ENCODE measurements at places on chromosomes 1 and 21.

DNA sequence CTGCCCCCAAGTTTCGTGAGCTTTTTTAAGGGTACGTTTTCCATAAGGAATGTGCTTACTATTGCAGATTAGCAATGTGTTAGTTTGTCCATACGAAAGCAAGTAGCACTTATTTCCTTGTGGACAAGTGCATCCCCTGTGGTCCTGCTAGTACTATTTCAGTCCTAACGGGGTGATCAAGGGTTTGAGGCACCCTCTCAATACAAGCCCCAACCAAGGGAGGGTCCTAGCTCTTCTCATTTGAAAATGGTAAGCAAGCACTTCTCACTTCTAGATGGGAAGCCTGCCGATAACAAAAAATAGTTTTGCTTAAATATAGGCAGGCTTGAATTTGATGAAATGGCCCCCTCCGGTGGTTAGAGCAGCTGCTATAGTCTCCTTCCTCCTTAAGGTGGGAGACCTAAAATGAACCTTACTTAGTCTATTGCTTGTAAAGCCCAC lies 64.0 kb upstream of the HMCN1 start:
- DNase-seq, result peak; percentile 28

GRCh38 chr1:204941421-204942338 lies 71.0 kb downstream of the NFASC start:
- DNase-seq, result peak; percentile 79

- no peak for DNase-seq
Measured at GRCh38 chr1:173504268-173504667, 27.1 kb downstream of the PRDX6 start.

DNA sequence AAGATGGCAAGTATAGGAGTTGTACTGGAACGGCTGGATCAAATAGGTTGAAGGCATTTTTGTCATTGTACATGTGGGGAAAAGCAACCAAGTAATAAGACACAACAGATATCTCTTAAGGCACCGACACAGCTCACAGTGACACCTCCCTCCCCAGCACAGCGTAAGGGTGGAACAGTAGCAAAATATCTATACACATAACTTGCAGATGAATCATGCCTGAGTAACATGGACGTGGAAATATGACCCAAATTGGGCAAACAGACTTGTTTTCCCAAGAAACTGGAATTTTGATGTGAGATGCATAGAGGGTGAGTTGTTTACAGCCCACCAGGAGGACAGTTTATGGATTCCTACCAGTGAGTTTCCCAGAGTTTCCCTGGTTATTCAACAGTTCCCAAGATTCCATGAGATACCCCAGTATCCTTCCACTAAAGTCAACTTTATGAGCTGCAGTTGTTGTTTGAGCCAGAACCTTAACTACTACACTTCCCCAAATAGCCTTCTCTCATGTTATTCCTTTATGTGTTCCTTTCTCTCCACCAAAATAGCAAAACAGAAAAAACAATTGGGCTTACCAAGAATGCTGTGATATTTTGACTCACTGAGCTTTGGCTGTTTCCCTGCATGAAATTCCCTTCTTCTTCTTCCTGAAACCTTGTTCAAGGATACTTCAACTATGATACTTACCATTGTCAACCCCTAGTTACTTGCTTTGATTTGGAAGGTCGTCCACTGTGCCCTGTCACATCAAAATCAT lies 7.1 kb upstream of the DR1 start:
- DNase-seq, result no peak

DNA sequence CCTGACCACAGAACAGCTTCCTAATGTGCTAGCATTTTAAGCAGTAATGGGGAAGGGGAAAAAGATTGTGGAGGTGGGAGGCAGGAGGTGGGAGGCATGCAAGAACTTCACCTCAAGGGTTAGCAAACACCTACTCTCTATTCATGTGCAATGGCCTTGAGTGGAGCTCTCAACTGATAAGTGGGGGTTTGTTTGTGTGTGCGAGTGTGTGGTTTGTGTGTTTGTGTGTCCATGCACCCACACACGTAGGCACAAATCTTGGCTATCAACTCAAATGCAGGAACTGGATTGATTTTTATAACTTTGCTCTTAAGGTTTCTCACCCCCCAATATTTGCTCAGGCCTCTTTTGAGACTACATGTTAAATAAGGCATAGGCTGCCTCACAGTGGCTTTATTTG lies 78.6 kb downstream of the SYT6 start:
- DNase-seq, result no peak

GRCh38 chr1:199758626-199759255 lies 268.8 kb upstream of the NR5A2 start:
- no peak for DNase-seq

- DNase-seq, result no peak
Measured at GRCh38 chr1:17014671-17015567, 3.2 kb upstream of the ATP13A2 start.

- no peak for DNase-seq
Measured at GRCh38 chr1:93993731-93994130, 84.5 kb upstream of the GCLM start.

DNA sequence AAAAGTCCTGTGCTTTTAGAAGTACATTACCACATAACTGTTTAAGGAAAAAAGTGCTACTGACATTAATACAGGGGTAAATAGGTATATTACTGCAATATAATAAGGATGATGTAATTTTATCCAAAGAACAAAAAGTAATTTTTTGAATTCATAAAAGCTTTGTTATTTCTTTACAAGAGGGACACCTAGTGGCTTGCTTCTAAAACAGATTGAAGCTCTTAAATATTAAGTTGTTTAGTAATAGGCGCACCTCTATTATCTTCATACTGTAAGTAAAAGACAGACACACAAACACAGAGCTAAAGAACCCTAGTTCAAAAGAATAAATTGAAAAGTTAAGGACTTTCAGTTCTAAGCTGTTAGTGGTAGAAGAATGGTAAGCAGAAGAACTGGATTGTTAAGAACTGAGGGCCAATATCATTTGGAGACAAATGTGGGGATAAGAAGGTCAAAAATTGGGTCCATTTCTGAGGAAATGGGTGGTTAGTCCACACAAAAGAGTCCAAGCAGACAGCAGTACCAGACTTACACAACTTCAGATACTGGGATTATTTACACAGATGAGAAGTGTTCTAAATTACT lies 15.4 kb downstream of the ZNHIT6 start:
- peak; percentile 36 for DNase-seq

DNA sequence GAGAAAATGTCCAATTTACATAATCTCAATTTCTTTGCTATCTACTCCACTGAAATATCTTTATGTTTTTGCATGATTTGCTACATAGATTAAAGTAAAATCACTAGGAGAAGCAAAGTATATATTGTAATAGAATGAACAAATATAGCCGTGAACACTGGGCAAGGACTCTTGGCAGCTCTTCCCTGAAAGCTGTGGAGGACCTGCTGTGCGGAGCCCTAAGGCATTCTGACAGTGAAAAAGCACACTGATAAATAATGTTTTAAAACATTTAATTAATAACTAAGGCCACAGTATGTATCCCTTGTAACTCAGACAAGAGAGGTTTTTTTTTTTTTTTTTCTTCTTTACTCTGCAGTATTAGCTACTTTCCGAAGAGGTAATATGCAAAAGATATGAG lies 256.1 kb upstream of the DPYD start:
- DNase-seq, result peak; percentile 4

DNA sequence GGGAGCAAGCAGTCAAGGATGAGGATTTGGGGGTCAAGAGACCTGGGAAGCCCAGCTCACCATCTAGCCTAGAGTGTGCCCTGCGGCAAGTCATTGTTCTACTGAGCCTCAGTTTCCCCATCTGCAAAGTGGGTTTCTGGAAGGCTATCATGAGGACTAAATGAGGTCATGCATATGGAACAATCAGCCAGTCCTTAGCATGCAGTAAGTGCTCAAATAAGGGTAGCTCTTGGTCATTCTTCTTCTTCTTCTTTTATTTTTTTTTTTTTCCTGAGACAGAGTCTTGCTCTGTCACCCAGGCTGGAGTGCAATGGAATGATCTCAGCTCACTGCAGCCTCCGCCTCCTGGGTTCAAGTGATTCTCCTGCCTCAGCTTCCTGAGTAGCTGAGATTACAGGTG lies 99.9 kb upstream of the RUNX3 start:
- DNase-seq, result no peak

GRCh38 chr21:29430576-29430975 lies 131.9 kb downstream of the BACH1 start:
- DNase-seq, result no peak

DNA sequence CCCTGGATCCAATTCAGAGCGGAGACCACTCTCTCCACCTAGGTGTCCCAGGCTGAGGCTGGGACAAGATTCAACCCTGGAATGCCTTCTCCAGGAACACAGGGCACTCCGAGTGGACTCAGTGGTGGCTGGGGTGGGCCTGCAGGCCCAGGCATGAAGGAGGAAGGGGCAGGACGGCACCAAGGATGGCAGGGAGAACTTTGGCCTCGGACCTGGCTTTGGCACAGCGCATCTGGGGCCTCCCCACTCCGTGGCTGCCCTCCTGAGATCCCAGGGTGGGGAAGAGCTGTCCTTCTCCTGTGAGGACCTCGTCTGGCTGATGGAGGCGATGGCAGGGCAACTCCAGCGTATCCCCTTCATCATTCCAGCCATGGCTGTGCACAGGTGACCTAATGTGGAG lies 35.6 kb downstream of the DHCR24 start:
- DNase-seq, result no peak

DNA sequence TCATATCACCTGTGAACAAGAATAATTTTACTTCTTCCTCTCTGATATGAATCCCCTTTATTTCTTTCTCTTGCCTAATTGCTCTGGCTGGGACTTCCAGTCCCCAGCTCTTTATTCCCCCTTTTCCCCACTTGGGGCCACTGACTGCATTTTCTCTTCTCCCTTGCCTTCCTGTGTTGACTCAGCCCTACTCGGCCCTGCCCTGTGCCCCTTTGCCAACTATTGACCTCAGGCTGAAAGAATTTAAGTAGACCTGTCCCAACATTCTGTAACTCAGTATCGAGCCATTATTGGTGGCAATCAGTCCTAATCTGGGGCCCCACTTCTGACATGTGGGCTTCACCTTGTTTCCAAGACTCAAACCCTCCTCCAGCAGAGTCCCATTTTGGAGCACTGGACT lies 60.6 kb upstream of the STUM start:
- DNase-seq, result no peak

GRCh38 chr1:11013160-11013531 lies 692 bp downstream of the TARDBP start:
- DNase-seq, result no peak

DNA sequence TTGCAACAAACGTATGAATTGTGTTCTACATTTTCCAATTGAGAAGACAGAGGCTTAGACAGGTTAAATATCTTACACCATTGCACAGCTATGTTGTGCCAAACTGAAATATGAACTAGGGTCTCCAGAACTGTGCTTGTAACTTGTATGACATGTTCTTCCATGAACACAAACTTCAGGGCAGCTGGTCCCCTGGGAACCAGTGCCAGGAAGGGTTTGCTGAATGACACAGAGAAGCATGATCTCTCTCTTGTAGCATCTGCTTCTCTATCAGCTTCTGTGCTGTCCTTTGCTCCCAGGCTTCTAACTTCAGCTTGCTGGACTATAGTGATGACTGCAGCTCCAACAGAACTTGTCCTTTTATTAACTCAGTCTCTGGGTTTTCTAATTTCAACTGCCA lies 385.5 kb downstream of the SIPA1L2 start:
- peak; percentile 55 for DNase-seq

All from NCI-H1694 treated with DMSO at 0.1 percent for 48 hours (cell line).